Non-pigmented ciliary epithelial cell (primary cell): ENCODE measurements at places on chromosomes 2 and 18.
A peak's percentile ranks its signal among the peaks of the same experiment; 100 is the strongest.

DNA sequence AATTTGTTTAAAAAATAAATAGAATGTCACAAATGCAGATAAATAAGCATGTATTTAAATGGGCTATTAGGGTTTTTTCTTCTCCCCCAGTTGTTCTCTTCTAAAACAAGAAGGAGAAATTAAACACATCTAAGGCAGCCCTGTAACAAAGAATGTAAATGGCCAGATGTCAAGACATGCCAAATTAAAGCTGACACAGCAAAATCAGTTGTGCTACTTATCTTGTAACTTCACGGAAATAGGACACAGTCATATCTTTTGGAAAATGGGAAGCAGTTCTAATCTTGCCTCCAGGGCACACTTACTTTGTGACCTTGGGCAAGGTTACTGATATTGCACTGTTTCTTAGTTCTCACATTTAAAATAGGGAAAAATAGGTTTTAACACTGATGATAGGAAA lies 200.1 kb upstream of the NRXN1 start:
- no peak for DNase-seq

DNA sequence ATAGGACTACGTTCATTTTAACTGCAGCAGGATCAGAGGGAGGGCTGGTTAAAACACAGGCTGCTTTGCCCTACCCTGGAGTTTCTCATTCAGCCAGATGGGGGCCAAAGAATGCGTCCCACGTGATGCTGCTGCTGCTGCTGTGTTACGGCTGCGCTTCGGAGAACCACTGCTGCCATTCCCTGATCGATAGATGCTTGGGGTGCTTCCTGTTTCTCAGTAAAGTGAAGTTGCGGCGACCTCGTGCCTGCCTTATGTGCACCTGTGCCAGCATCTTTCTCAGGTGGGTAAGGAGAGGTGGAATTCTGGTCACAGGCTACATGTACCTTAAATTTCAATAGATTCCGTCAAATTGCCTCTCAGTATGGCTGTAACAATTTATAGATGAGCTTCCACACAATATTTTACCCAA lies 24.7 kb upstream of the TOGARAM2 start:
- DNase-seq, result no peak

DNA sequence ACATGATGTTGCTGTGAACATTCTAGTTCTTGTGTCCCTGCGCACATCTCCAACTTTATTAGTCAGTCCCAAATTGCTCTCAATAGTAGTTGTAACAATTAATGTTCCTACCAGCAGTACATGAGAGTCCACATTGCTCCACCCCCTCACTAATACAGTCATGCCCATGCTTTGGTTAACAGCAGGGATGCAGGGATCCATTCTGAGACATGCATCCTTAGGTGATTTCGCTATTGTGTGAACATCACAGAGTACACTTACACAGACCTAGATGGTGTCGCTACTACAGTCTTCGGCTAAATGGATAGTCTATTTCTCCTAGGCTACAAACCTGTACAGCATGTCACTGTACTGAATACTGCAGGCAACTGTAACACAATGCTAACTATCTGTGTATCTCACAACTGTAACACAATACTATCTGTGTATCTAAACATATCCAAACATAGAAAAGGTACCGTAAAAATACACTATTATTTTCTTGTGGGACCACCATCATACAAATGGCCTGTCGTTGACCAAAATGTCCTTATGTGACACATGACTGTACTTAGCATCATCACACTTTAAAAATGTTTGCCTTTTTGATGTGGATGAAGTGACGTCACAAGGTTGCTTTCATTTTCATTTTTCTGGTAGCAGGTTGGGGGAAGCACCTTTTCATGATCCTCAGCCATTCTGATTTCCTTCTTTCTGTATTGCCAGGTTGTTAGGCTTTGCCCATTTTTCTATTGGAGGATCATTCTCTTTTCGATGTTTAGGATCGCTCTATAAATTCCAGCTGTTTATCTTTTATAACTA lies 82.9 kb upstream of the RNF152 start:
- no peak for DNase-seq

DNA sequence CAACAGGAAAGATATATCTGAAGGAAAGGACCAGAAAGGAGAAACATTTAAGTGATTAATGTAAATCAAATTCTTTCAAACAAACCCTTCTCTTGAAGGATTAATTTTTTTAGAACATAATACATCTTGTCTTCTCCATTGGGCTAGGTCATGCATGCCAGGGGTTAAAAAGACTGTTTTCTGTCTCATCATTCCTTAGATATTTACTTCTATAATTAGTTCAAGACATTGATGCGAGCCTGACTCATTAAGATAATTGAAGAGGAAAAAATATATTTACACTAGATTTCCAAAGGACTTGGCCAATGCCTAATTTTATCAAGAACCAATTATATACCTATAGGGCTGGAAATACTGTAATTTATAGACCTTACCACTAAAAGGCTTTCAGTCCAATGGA lies 166.6 kb upstream of the SETBP1 start:
- no peak for DNase-seq

GRCh38 chr2:29589440-29590103 lies 331.8 kb downstream of the ALK start:
- DNase-seq, result no peak

DNA sequence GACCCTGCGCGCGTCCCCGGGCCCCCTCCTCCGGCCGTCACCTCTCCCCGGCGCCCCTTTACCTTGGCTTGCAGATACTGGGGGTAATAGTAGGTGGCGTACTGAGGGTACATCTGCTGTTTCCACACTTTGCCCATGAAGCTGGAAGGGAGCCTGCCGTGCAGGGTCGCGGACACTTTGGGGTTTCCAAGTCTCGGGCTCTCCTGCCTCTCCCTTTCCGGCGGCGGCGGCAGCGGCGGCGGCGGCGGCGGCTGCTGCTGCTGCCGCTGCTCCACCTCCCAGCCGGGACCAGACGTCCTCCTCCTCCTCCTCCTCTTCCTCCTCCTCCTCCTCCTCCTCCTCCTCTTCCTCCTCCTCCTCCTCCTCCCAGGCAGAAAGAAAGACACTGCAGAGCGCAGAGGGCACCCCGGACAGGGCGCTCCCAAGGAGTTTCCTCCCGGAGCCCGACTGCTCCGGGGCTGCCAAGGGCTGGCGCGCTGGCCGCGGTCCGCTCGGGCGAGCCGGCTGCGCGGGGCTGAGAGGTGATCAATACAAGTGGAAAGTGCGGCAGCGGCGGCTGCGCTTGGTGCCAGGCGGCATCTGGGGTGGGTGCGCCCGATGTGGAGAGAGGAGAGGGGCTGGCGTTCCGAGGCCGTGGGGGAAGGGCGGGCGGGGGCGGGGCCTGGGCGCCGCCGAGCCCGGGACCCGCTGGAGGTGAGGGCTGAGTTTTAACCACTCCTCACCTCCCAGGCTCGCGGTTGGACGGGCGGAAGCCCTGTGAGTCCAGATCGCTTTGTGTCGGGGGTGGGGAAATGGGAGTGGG lies at the start of gene RBMS1:
Gene RBMS1 (minus strand): TSS at position 581 of the 802 bp plus-strand sequence. CDS start 444 bp downstream, at position 137.
- DNase-seq, result no peak

DNA sequence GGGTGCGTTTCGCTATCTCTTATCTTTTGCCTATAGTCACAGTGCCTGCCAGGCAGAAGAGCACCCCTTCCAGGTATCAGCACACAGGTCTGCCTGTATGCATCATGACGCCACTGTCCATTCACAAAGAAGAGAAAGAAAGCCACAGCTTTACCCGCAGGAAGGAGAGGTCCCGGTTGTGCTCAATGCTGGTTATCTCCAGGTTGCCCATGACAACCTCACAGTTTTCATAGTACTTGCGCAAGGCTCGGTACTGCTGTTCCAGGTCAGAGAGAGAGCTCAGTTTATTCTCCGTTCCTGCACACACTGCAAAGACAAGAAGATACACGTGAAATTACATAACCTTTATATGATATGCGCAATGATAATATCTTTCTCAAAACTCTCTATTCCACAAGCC lies 414.0 kb downstream of the ERBB4 start:
- no peak for DNase-seq

DNA sequence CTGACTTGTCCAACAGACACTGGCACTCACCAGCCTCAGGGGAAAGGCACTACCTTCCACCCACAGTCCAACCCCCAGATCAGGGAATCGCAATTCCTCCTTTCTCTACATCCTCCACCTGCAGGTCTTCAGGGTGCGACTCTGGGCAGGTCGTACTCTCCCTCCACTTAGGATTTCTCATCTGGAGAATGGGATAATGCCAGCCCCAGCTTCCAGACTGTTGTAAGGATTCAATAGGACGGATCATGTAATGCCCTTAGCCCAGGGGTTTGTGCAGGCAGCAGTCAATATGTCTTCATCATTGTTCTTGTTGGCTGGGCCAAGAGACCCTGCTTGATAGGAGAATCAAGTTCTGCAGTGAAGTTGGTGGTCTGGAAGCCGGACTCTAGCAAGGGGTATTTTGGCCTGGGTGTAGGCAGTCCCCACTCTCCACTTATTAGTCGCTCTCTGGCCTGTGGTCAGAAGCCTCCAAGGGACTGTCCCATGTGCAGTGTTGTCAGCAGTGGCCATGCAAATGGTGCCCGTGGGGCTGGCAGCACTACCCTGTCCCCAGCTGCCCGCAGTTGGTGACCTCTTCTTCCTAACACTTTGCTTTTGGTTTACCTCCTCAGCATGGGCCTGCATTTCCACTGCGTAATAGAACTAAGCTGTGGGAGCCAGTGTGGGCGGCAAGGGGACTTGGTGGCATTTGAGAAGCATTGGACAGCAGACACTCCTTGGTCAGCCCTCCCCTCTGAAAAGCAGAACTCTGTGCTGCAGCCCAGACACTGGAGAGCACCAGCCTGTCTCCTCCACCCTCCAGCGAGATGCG lies 172.4 kb upstream of the HS6ST1 start:
- no peak for DNase-seq

GRCh38 chr2:68251855-68252399 lies 405 bp downstream of the PPP3R1 start:
- no peak for DNase-seq

GRCh38 chr2:196448407-196449079 lies 191.0 kb upstream of the CCDC150 start:
- DNase-seq, result no peak

DNA sequence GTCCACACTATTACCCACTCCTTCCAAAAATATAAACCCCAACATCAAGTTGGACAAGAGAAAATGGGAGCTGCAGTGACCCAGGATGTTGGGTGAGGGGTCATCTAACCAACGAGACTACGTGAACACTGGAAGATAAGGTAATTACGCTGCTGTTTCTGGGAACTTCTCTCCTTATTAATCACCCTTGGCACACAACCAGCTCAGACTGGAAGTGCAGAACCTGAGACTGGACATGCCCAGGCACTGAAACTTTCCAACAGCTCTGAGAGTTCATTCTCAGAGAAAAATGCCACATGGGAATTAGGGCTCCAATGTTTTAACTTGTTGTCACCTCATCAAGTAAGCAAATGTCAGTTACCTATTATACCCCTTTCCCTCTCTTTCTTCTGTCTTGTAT lies 135.3 kb downstream of the CCDC148 start:
- DNase-seq, result peak; percentile 60

DNA sequence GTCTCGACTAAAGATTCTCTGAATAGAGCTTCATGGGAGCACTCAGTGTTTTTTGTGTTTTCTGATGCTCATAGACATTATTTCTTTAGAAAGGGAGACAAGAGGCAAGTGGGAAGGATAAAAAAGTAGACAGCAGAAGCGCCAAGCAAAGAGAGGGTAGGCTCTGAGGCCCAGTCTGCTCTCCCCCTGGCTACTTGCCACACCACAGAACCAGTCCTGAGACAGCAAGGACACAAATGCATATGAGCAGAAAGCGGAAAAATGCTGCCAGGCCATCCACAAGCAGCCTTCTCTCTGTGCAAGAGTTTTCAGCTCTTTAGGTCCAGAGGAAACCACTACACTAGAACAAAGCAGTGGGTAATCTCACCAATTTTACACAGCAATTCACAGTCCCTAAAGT lies 285.4 kb downstream of the ZNF521 start:
- DNase-seq, result no peak

GRCh38 chr18:42929181-42929580 lies 186.3 kb downstream of the RIT2 start:
- DNase-seq, result no peak

DNA sequence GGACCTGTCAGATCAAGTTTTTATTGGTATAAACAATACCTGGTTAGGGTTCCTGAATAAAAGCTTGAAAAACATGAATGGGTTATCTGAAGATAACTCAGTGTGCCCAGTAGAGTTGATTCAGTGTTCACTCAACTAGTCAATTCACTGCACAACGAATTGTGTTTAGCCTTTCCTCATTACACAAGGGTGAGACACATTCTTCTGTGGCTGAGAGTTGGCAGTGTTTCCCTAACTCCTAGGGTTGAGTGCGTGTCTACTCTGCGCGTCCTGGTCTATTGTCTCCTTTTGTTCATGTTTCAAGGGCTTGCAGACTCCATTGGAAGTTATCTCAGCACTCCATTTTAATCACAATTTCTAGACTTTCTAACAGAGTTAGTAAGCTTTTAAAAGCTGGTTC lies 32.8 kb upstream of the TMEM178A start:
- DNase-seq, result peak; percentile 78

DNA sequence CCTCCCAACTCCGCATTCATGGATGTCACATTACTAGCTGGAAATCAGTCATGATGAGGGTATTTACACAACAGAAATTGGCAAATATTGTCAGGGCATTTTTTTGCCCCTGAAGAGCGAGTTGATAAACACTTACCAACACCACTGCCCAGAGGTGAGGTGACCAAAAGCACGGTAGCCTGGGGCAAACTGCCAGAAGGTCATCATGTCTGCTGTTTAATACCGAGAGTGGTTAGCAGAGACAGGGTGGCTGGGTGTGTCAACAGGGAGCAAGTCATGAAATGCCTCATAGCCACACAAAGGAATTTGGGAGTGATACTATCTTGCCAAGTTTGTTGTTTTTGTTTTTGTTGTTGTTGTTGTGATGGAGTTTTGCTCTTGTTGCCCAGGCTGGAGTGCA lies 37.0 kb upstream of the EPC2 start:
- no peak for DNase-seq

DNA sequence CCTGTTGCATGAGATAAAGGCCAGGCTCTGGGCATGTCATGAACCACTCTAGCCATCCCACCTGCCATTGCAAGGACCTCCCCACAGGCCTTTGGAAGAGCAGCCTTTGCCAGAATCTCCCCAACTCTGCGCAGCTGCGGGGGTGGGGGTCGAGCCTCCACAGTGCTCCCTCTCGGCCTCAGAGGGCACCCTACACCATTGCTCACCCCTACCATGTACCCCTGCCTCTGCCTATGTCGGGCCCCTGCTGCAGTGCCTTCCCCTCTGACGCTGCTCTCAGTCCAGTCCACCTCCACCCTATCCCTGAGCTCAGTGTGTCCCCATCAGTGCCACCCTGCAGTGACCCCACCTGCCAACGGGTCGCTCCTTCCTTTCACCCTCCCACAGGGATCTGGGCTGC lies 679.7 kb upstream of the RAB6C start:
- DNase-seq, result no peak

DNA sequence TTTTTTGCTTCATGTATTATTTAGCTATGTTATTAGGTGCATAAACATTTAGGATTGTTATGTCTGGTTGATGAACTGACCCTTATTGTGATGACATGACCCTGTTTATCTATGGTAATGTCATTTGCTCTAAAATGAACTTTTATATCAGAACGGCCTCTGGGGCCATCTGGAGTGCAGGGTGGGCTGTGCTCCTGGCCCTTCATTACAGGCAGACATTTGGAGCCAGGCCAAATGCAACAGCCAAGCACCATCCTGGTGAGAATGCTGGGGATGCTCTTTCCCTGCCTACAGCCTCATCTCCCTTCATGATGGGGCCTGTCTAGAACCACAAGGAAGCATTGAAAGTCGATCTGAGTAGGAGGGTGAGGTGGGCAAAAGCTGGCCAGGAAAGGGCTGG lies 38.0 kb downstream of the HJURP start:
- no peak for DNase-seq

GRCh38 chr18:63421514-63421913 lies 762 bp downstream of the VPS4B start:
- DNase-seq, result no peak

GRCh38 chr2:37421686-37422085 lies 77.3 kb downstream of the QPCT start:
- DNase-seq, result no peak
